ENCODE measurements at places on chromosomes 1 and 21. TPM values are rescaled to one million over a fixed set of nuclear protein-coding genes. Genes with fewer than 3 reads are reported as not detected.

Gene RXRG
- total RNA-seq, result not detected

Gene HIVEP3
- total RNA-seq, result 1.1 TPM

Gene SLC19A2
- 7.7 TPM for total RNA-seq

Gene DISP1
- 6.4 TPM for total RNA-seq

Gene LCE1B
- not detected for total RNA-seq

Gene CDA
- not detected for total RNA-seq

Gene FHAD1
- total RNA-seq, result 0.63 TPM

Gene HPCAL4
- total RNA-seq, result under 0.01 TPM

Gene OR6P1
- not detected for total RNA-seq

Gene ZNF593OS
- total RNA-seq, result not detected
